ENCODE measurements at places on chromosomes 11 and 22. TPM values are rescaled to one million over a fixed set of nuclear protein-coding genes. Genes with fewer than 3 reads are reported as not detected.

Gene NXPE1
- not detected for polyA plus RNA-seq

Gene ZFTA
- 10.0 TPM for polyA plus RNA-seq

Gene FAT3
- polyA plus RNA-seq = 1.1 TPM

Gene ANKK1
- polyA plus RNA-seq = not detected

DNA sequence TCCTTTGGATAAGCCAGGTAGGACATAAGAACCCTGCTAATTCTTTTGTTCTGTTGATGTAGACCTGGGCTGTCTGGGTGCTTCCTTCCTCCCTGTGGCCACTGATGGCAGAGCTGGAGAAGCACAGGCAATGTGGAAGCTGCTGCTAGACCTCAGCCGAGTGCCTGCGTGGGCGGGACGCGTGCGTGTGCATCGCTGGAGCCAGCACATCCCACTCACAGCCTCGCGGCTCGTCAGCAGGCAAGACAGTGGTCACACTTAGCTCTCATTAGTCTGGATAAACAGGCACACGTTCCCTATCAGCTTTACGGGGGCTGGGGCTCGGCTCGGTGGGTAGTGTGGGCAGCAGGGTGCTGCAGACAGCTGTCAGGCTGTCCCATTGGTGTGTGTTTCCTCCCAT, 155.7 kb downstream of the GRIK4 start:
- no peak for DNase-seq

GRCh38 chr11:97548280-97548679, 1158.5 kb downstream of the JRKL start:
- DNase-seq = no peak

GRCh38 chr11:88301488-88302140, 35.9 kb downstream of the CTSC start:
- DNase-seq = peak; percentile 36

GRCh38 chr11:121667836-121668235, 215.1 kb upstream of the SORL1-AS1 start:
- no peak for DNase-seq

DNA sequence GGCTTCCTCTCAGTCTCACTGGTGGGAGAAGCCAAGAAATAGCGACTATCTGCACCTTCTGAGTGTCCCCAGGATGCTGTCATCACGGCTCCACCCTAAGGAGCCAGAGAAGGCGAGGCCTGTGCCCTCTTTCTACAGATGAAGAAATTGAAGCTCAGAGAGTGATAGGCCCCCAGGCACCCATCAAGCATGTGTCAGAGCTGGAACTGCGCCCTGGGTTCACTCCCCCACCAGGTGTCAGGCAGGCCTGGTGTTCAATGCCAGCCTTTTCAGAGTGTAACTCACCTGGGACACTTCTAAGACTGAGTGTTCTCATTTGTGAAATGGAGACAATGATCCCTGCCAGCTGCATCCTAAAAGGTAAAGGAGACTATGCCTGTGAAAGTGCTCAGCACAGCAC, 127.3 kb upstream of the SEZ6L start:
- no peak for DNase-seq

DNA sequence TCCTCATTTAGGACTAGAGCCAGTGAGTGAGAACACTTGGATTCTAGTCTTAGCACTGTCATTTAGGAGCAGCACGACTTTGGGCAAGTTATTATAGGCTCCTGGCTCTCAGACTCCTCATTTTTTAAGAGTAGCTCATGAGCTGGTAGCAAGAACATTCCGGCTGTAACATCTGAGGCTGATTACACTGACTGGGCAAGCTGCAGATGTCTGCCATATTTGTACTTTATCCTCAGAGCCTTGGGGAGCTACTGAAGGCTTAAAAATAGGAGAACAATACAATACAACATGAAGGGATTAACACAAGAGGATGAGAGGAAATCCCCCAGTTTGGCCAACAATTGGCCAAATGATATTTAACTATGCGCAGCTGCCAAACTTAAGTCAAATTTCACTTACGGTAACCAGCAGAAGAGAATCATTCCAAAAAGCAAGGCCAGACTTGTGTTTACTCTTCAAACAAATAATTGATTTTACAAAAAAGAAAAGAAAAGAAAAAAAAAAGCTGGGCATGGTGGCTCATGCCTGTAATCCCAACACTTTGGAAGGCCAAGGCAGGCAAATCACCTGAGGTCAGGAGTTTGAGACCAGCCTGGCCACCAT, 113.1 kb upstream of the ARHGAP42 start:
- DNase-seq = no peak

DNA sequence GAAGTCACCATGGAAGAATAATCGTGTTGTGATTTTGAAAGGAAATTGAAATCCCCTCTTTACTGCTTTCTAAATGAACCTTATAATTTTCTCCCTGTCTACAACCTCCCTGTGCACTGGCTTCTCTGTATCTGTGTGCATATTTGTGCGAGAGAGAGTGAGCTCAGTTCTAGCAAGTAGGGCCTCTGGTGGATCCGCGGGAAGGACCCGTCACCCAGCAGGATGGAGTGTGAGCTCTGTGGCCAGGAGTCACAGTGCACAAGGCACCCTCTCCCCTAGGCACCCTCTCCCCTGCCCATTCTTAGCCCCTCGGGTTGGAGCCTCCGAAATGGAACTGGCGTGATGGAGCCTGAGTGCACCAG, 109.0 kb downstream of the TRIM29 start:
- no peak for DNase-seq

GRCh38 chr22:42754658-42755057, 34.0 kb upstream of the A4GALT start:
- DNase-seq = peak; percentile 30

- DNase-seq = no peak
Measured at GRCh38 chr11:33259869-33260268, 2.7 kb downstream of the HIPK3 start.

Data from cardiac muscle cell (in vitro differentiated cells and primary cell).